ENCODE measurements at places on chromosomes 11 and 22.
A peak's percentile ranks its signal among the peaks of the same experiment; 100 is the strongest.

- no peak for DNase-seq
Observed at GRCh38 chr11:45133878-45134277, 12.6 kb upstream of the PRDM11 start.

- no peak for DNase-seq
Observed at GRCh38 chr11:56152333-56152732, 7.8 kb downstream of the OR8K5 start.

GRCh38 chr11:106091480-106092123 lies 14.1 kb downstream of the AASDHPPT start:
- DNase-seq = no peak

DNA sequence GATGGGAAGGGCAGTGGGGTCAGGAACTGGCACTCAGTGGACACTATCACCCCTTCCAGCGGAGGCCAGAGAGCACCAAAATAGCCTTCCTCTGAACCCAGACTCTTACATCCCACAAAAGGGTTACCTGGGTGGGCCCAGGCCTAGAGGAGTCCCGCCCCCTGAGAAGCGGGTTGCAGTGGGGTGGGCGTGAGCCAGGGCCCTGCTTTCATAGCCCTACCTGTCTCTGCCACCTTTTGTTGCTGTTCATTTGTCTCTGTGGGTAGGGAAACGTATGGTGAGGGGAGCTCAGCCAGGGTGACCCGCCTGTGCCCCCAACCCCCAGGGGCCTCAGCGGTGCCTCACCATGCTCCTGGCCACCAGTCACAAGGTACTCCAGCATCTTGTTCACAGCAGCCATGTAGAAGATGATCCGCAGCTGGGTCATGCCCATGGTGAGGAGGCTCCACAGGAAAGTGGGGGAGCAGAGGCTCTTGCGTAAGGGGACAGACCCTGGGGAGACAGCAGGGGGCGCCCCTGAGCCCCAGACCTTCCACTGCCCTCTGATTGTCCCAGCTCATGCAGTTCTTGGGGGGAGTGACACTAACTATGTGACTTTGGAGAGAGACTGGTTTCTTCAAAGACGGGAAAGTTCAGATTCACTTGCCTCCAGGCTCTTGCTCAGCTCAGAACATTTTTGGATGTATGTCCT lies 24.0 kb downstream of the SLC43A1 start:
- peak; percentile 70 for DNase-seq

- no peak for DNase-seq
Observed at GRCh38 chr11:125068368-125068767, 5.3 kb downstream of the SLC37A2 start.

GRCh38 chr11:61855939-61856680 lies 28.0 kb downstream of the FADS2 start:
- no peak for DNase-seq

DNA sequence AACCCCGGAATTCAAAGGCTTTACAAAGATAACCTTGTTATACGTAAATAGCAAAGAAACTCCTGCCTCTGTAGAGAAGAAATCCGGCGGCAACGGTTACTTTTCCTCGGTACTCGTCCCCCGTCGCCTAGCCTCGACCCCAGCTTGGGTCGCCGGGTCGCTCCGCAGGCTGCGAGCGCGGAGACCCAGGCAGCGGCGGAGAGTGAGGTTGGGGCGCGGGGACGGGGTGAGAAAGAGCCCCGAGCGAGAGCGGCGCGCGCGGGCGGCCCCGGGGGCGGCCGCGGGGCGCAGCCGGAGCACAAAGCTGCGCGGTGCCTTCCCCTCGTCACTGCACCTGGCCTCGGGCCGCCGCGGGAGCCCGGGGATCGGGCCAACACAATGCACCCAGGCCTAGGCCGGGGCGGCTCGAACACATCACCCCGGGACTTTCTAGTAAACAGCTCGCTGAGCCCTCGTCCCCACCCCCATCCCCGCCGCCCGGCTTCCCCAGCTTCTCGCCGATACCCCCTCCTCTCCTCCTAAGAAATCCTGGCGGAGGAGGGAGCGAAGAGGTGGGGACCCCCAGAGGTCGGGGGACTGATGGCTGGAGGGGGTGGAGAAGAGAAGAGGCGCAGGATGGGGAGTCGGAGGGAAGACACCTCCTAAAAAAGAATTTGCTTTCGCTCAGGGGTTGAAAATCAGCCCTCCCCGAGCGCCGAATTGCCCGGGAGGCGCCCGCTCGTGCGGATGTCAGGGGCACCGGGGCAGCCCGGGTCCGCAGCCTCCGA lies 845 bp downstream of the MPPED2 start:
- peak; percentile 46 for DNase-seq

DNA sequence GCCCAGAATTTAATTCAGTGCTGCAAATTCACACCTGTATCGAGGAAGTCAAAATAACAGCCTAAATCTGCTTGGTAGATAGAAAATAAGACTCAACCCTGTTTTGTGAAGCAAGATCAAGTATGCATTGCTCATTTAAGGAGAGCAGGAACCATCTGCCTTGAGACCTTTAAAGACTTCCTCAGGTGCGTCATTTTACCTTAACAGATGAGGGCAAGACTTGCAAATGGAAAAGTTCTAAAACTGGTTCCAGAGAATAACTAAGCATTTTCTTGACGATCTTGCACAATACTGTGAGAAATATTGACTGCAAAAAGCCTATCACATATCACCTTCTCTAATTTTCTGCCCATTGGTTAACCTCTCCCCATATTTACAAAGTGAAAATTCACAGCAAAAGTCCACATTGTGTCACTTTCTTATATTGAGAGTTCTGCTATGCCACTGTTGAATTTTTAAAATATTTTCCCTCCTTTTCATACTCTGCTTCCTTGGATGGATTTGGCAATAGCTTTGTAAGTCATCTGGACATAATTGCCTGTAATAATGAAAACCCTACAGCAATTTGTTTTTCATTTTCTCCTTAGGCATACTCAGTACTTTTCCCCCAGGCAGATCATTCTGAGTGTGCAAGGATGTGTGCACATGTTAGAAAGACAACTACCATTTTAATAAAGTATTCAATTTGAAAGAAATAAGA lies 234.2 kb downstream of the AASDHPPT start:
- no peak for DNase-seq

GRCh38 chr22:26401726-26402125 lies 27.3 kb upstream of the ASPHD2 start:
- no peak for DNase-seq

DNA sequence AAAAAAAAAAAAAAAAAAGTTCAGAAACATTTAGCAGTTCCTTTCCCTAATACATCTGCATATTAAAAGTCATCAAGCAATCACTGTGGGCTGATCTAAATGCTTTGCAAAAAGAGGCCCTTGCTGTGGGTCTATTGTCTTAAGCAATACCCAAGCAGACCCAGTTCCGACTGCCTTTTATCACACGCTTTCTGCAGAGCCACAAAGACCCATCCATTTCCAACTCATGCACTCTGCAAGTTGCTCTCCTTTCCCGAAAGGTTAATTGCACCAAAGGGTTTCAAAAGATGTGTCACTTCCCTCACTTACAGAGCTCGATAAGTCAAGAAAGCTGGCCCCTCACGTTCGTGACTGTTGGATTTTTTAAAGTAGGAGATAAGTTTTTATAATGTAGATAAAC lies 138.9 kb downstream of the MPPED1 start:
- no peak for DNase-seq

- no peak for DNase-seq
Observed at GRCh38 chr22:44172370-44173108, 8.2 kb upstream of the PARVG start.

DNA sequence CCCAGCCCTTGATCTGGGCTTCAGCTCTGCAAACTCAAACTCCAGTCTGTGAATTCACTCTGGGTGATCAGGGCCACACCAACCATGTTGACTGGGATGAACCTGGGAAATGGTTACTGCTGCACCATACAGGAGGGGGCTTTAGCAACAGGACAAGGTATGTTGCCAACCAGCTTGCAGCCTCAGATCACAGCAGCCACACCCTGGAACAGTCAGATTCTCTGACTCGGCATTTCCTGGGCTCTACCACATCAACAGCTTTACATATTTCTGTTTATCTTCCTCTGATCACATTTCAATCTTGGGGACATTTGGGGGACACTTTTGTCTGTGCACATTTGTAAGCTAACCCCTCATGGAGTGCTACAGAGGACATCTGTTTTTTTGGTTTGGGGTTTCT lies 267.0 kb upstream of the NCAM1 start:
- no peak for DNase-seq

DNA sequence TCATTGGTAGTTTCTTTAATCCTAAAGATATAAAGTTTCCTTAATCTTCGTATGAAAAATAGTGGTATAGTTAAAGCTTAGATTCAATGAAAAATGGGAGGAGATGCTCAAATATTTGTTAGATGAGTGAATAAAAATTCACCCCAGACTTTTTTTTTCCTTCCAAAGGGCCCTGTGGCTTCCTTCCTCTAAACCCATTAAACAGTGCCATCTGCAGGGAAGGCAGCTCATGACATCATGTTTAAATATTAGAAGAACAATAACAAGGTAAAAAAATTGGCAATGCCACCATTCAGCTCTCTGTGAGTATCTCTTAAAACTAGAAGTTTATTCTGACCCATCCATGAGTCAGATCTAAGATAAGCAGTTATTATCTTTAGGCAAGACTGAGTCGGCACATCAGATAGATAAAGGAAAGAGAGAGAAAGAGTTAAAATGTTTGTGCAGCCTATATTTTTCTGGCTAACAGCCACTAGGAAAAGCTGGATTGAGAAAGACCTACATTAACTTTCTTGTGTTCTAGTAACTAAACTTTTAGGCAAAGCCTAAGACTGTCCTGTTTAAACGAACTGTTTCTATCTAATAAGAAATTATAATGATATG lies 19.1 kb upstream of the OOSP1 start:
- peak; percentile 50 for DNase-seq

GRCh38 chr11:125947419-125948277 lies 1.8 kb downstream of the VSIG10L2 start:
- DNase-seq = no peak

DNA sequence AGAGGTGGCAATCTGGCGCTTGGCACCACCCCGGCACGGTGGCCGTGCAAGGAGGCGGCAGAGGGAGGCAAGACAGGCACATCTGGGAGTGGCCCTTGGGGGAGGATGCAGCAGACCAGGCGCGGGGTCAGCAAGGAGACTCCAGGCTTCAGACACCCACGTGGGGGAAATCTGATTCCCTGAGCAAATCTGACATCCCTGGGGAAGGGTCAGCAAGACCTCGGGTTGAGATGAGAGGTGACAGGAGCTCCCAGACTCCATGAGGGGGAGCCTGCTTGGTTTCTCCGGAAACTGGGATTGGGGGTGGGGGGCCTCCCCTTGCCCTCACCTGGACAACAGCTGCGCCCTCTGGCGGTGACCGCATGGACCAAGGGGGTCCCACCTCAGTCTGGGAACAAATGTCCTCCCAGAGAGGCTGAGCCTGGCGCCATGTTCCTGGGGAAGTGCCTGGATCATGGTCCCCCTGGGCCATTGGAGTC lies 4.0 kb upstream of the RCOR2 start:
- peak; percentile 46 for DNase-seq

DNA sequence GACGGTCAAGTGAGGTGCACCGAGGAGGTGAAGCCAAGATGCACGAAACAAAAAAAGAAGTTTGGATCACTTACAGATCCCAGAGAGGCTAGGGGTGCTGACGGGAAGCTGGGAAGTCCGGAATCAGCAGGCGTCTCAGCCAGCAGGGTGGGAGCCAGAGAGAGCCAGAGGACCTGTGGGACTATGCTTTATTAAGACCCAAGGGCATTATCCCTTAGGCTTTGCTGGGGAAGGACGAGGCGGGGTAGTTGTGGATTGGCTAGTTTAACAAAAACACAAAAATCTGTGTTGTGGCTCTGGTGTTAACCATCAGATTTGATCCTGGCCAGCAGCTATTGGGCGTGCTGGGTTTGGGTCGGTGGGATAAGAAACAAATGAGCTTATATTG lies 427.1 kb downstream of the DYNC2H1 start:
- no peak for DNase-seq

DNA sequence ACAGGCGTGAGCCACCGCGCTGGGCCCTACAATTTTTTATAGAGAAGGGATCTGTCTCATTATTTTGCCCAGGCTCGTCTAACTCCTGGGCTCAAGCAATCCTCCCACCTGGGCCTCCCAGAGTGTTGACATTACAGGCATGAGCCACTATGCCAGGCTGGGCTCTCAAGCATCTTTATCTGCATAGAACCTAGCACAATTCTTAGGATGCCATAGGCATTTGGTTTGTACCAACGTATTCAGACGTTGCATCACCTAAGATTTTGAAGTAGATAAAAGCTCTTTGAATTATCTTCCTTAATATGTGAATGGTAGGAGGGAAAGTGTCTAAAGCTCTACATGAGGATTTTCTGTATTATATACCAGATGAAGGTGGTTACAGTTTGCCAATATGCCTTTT lies 30.5 kb downstream of the RTN3 start:
- DNase-seq = no peak

DNA sequence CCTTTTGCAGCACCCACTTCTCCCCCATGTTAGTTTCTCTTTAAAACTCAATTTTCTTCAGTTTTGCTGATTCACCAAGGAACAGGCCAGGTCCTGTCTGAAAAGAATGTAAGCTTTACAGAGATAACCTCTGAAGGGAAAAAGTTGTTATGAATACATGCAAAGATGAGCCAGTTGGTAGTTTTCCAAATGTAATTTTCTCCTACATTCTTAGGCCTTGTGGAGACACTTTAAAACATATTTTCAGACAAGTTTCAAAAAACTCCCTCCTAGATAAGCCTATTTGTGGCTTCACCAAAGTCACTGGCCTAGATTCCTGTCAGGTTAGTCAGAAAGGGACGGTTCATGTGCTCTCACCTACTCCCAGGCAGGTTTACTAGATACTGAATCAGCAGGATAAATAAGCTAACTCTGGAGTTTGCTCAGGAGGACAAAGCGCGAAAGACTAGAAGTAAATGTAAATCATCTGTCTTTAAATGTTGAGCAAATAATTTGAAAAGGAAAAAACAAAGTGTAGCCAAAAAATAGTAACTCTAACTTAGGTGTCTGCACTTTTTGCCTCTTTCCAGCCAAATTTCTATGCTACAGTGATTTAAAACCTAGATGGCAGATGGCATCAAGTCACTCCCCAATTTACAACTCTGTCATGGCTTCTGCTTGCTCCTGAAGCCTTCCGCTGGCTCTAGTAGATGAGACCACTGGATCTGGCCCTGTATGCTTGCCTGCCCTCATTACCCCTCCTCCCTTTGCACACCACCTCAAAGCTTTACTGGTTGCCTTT lies 4.9 kb upstream of the ATP6V1E1 start:
- no peak for DNase-seq

DNA sequence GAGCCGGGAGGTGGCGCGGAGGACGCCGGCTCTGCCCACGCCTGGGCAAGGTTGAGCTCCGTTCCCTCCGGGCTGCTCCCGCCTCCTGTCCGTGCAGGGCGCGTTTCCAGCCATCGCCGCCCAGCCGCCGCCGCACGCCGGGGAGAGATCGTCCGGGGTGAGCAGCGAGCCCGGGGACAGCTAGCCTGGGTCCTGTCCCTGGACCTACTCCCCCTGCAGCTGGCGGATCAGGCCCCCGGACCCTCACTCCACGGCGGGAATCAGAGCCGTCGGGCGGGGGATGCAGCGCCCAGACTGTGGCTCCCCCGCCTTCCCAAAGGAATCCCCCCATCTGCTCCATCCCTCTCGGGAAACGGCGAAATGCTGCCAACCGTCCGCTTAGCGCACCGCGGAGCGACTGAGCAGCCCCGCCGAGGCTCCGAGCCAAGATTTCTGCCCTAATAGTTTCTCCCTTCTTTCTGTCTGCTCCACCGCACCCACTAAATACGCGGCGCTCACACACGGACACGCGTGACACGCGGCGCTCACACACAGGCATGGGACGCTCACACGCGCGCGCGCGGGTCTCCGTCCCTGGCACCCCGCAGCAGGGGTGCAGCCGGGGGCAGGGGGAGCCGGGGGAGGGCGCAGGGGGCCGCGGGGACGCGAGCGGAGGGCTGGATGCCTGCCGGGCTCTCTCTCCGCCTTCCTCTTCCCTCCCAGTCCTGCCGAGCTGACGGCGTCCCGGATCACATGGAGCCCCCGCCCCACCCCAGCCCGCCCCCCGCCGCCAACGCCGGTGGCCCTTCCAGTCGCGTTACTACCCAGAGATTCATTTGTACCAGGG lies at the start of gene KCNJ5:
Gene KCNJ5, plus strand, starts transcription at position 814 of the 826 bp plus-strand sequence. CDS start 19,918 bp downstream, outside the sequence.
- DNase-seq = peak; percentile 40
